ENCODE measurements at places on chromosomes 6 and 20.

GRCh38 chr6:160160450-160160849, 38.8 kb downstream of the SLC22A1 start:
- DNase-seq = no peak

GRCh38 chr20:59646487-59646886, 42.1 kb downstream of the PHACTR3 start:
- no peak for DNase-seq

DNA sequence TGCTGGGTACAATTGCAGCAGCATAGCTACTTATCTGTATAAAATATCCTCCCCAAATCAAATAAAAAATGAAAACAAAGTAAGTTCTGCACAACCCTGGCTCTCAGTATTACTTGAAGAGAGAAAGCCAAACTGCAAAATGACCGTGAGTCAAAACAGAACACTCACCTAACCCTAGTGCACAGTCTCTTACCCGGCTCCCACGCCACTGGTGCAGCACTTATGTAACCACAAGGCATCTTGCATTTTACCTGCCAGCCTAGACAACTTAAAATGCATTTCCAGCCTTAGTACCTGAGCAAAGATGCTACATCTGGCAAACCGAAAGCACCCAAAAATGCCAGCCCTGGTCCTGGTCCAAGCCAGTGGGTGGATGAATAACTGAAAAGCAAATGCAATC, 12.4 kb upstream of the SIRPB1 start:
- no peak for DNase-seq

DNA sequence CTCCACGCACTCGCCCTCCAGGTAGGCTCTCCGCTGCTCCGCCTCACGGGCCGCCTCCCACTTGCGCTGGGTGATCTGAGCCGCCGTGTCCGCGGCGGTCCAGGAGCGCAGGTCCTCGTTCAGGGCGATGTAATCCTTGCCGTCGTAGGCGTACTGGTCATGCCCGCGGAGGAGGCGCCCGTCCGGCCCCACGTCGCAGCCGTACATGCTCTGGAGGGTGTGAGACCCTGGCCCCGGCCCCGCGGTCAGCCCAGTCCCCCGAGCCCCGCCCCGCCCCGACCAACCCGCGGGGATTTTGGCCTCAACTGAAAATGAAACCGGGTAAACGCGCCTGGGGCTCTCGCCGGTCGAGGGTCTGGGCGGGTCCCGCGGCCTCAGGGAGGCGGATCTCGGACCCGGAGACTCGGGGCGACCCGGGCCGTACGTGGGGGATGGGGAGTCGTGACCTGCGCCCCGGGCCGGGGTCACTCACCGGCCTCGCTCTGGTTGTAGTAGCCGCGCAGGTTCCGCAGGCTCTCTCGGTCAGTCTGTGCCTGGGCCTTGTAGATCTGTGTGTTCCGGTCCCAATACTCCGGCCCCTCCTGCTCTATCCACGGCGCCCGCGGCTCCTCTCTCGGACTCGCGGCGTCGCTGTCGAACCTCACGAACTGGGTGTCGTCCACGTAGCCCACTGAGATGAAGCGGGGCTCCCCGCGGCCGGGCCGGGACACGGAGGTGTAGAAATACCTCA, 598 bp downstream of the HLA-B start:
- peak; percentile 59 for DNase-seq

DNA sequence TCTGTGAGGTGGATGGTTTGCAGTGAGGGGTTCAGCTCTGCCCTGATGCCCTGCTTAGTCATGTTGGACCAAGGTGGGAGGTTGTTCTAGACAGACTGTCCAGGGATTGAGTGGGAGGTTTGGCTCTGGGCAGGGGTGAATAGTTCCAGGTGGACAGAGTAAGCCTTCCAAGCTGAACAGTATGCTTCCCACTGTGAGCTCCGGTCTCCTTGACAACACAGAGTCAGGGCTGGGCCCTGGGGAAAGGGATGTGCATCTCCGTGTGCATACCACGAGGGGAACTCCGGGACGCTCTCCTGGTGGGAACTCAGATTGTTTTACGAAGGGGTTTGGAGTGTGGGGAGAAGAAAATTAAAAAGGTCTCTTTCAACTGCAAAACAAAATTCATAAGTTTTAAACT, 174.7 kb downstream of the DHX35 start:
- DNase-seq = no peak

- DNase-seq = no peak
Measured at GRCh38 chr6:130526466-130526865, 160.6 kb downstream of the TMEM200A start.

GRCh38 chr20:49865559-49865958, 49.8 kb downstream of the SPATA2 start:
- DNase-seq = no peak

GRCh38 chr6:15974817-15975216, 154.1 kb upstream of the MYLIP start:
- no peak for DNase-seq

- no peak for DNase-seq
Measured at GRCh38 chr20:56361900-56362299, 3.1 kb downstream of the FAM210B start.

DNA sequence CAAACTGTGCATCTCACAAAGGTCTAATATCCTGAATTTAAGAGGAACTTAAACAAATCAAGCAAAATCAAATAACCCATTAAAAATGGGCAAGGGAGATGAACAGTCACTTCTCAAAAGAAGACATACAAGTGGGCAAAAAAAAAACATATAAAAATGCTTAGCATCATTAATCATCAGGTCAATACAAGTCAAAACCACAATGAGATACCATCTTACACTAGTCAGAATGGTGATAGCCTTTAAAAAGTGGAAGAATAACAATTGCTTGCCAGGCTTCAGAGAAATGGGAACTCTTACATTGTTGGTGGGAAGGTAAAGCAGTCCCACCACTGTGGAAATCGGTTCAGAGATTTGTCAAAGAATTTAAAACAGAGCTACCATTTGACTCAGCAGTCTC, 646.7 kb upstream of the PTCHD4 start:
- DNase-seq = no peak

DNA sequence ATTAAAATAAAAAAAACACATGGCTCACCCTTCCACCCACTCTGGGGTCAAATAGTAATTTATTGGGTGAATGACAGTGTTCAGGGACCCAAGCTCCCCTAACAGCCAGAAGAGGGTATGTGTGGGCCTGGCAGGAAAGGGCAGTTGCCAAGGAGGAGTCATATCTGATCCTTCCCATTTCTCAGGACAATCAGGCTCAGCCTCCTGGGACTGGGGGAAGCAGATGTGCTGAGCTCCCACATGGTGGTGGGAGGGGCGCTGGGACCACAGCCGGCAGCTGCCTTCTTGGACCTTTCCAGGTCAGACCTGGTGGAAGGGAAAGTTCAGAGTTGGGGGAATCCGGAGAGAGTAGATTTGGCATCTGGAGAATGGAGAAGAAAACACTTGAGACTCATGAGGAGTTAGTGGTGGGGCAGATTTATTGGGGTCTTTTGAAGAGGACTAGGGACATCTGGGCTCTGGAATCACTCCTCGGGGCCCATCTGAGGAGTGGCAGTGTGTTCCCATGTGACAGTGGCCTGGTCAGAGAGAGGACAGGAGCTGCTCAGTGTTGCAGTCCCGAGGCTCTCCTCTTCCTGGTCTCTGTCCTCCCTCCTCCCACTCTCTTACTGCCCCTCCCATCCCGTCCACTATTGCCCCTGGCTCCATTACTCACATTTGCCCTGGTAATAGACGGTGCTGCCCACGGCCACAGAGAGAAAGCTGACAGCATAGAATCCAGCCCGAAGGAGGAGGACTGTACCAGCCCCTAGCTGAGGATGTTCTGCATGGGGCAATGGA, 3.0 kb downstream of the LST1 start:
- no peak for DNase-seq

DNA sequence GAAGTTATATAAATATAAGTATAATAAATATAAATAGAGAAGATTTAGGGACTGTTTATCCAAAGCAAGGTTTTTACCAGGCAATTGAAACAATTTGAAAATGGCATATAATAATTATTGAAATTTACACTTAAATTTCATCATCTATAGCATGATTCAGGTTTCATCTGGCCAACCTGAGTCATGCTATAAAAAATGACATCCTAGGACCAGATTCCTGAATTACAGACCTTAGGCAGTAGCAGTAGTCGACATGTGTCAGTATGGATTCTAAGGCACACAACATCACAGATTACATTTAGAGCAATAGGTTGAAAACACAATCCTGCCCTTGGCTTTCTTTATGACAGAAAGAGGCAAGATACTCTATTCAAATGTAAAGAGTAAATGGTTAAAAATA, 592.3 kb downstream of the PHF3 start:
- DNase-seq = no peak

DNA sequence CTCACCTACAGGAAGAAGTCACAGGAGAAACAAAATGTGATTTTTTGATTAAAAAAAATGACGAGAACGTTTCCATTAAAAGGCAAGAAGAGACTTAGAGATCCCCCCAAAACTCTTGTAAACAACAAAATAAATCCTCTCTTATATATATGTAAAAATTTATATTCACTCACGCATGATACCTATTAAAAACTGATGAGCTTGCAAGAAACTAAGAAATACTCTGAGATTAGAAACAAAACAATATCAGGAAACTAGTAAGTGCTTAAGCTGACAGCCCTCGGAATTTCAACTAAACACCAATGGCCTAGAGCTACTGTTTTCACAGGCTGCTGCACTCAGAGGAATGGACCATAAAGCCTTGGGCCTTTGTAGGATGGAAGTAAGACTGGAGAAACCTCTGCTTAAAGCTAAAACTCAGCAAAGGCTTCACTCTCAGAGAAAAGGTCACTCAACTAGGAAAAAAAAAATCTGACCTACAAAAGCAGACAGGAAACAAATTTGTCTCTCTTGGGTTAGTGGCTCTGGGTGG, 63.0 kb downstream of the MAP3K7 start:
- DNase-seq = no peak
